ENCODE measurements at places on chromosomes 13 and 19. TPM values are rescaled to one million over a fixed set of nuclear protein-coding genes. Genes with fewer than 3 reads are reported as not detected.

The TNFSF9 gene
- 1.7 TPM for total RNA-seq

DNA sequence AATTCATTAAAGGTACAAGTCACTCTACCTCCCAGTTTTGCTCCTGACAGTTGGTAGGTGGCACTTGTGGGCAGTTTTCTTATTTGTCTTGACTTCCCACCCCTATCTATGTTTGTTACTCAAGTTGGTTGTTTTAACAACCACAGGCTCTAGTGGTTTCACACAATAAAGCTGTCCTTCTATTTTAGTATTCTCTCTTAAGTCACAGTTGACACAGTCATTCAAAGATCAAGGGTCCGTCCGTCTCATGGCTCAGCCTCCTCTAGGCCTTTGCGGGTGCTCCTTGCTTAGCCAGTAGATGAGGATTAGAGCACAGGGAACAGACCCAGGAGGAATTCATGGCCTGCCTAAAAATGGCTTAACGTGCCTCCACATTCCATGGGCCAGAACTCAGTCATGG, 573.7 kb downstream of the IRS2 start:
- no peak for DNase-seq

- peak; percentile 94 for DNase-seq
Measured at GRCh38 chr19:55653651-55654322, 1.0 kb upstream of the U2AF2 start.

DNA sequence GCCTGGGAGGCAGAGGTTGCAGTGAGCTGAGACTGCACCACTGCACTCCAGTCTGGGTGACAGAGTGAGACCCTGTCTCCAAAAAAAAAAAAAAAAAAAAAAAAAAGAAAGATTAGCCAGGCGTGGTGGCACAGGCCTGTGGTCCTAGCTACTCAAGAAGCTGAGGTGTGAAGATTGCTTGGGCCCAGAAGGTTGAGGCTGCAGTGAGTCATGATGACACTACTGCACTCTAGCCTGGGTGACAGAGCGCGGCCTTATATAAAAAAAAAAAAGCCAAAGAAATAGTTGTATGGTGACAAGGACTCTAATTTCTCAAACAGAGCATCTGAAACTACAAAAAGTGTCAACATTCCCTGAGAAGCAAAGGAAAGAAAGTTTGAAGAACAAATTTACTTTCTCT, 3.4 kb downstream of the PBX4 start:
- no peak for DNase-seq

- DNase-seq: no peak
Measured at GRCh38 chr13:74287724-74288169, 153.5 kb upstream of the KLF12 start.

DNA sequence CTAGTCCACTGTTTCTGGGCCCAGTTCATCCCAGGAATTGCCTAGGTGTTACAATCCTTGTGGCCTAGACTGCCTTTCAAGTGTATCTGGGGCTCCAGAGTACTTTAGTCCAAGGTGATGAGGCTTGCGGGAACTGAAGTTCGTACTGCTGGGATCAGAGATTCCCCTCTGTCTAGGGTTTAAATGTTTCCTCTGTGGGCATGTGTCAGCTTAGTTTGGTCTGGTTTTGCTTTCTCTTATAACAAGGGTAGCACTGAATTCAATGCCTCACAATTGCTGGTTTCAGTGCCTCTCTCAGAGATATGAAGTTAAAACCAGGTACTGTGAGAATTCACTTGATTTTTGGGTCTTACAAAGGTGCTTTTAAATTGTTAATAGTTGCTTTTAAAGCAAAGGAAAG, 30.8 kb downstream of the RGCC start:
- no peak for DNase-seq

- no peak for DNase-seq
Measured at GRCh38 chr13:97224544-97225300, 2.6 kb downstream of the MBNL2 start.

- DNase-seq: peak; percentile 53
Measured at GRCh38 chr13:20391597-20392452, 133.8 kb downstream of the CRYL1 start.

Data from H1 (cell line).